ENCODE measurements at places on chromosomes 2 and 18. TPM values are rescaled to one million over a fixed set of nuclear protein-coding genes. Genes with fewer than 3 reads are reported as not detected.

The SLC38A11 gene
- total RNA-seq = 0.12 TPM

The NDC80 gene
- 2.9 TPM for total RNA-seq

The HMSD gene
- 0.49 TPM for total RNA-seq

The FIGN gene
- total RNA-seq = 1.3 TPM

The TMEM185B gene
- 48.4 TPM for total RNA-seq

The LIMS1 gene
- 91.5 TPM for total RNA-seq

The PRSS56 gene
- total RNA-seq = not detected

The CDH7 gene
- total RNA-seq = not detected

The DLX2 gene
- total RNA-seq = 0.24 TPM

The MAL gene
- total RNA-seq = not detected

The MGAT5 gene
- total RNA-seq = 34.4 TPM

The EN1 gene
- total RNA-seq = 22.9 TPM

The XDH gene
- 0.97 TPM for total RNA-seq

The KCNE4 gene
- total RNA-seq = 30.5 TPM

The MROH2A gene
- not detected for total RNA-seq

The TOGARAM2 gene
- under 0.01 TPM for total RNA-seq

The BOK gene
- total RNA-seq = 20.3 TPM

The DSC1 gene
- not detected for total RNA-seq

The KCNF1 gene
- under 0.01 TPM for total RNA-seq

The UGT1A3 gene
- not detected for total RNA-seq

The MOGAT1 gene
- total RNA-seq = not detected

The STON1 gene
- 19.3 TPM for total RNA-seq

The PSMD14 gene
- 53.8 TPM for total RNA-seq

The CD8B2 gene
- total RNA-seq = not detected

The CYP1B1 gene
- 157 TPM for total RNA-seq

The RNF103 gene
- total RNA-seq = 27.9 TPM
